ENCODE measurements at places on chromosomes 2 and 18.

DNA sequence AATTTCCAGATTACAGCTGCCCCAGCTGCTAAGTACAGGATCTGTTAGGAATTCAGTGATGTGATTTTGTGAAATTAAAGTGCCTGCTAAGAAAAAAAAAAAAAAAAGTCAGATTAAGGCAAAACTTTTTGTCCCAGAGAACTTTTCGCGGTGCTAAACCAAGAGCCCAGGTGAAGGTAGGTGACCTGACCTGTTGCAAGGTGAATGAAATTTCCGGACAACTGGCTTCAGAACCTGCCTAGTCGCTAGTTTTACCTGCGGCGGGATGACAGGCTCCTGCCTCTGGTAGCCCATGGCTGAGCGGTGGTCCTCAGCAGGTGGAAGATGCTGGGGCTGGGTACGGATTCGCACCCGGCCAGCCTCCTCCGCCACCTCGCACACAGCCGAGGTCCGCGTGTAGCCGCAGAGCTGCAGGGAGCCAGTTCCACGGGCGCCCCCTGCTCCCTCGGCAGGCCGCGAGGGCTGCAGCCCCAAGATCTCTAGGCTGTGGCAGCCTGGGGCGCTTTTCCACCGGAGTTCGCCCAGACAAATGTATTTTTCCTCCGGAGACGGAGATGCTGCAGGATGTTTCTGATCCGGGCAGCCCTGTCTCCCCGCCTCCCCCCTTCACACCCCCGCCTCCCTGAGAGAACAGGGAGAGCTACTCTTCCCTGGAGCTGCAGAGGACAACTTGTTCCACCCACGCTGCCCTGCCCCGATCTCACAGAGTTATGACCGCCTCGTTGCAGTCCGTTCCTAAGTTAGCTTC, at the start of gene SLC38A11:
Gene SLC38A11, minus strand, starts transcription at position 572 of the 748 bp plus-strand sequence. Its CDS starts 278 bp downstream, at position 294.
- DNase-seq, result no peak

DNA sequence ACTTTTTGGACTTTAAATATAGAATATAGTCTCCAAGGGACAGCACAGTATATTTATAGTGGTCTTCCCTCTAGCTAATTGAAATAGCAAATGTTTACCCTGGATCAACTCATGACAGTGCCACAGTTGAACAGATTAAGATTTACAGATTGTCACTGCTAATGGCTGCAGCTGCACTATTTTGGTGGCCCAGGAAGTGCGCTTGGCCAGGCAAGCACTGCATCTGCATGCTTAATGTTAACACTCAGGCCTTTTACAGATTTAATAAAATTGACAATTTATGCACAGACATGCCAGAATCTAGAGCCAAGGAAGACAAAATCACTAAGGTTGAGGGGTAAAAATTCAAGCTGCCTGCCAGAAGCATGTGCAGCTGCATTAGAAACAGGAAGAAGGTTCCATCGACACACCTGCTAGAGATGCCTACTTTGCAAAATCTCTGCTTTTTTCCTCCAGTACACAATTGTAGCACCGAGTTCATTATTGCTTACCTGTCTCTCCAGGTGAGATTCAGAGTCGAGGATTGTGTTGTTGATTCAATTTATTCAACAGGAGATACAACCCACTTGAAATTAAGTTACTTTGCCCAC, 1042.3 kb upstream of the NRXN1 start:
- no peak for DNase-seq

- DNase-seq, result no peak
Measured at GRCh38 chr2:213187833-213188532, 36.6 kb upstream of the IKZF2 start.

GRCh38 chr18:34623557-34623956, 86.5 kb upstream of the DTNA start:
- no peak for DNase-seq

DNA sequence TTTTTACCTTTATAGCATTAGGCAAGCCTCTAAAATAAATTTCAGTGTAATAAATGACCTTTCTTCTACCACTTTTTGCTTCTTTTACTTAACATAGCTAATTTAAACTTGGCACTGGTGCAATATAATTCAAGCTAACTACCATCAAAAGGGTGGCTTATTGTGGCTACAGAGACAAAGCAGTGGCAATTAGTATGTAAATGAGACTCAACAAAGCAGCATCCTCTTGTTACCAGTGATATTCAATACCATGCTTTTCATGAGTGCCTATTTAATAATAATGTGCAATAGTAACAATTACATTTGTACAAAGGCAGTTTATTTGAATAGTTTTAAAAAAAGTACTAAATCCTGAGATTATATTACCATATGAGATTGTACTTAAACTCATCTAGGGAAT, 93.4 kb downstream of the SOS1 start:
- no peak for DNase-seq

GRCh38 chr2:84906900-84907714, 1.7 kb downstream of the TMSB10 start:
- DNase-seq, result peak; percentile 78
